ENCODE measurements at places on chromosomes 16 and 17.
A peak's percentile ranks its signal among the peaks of the same experiment; 100 is the strongest.

DNA sequence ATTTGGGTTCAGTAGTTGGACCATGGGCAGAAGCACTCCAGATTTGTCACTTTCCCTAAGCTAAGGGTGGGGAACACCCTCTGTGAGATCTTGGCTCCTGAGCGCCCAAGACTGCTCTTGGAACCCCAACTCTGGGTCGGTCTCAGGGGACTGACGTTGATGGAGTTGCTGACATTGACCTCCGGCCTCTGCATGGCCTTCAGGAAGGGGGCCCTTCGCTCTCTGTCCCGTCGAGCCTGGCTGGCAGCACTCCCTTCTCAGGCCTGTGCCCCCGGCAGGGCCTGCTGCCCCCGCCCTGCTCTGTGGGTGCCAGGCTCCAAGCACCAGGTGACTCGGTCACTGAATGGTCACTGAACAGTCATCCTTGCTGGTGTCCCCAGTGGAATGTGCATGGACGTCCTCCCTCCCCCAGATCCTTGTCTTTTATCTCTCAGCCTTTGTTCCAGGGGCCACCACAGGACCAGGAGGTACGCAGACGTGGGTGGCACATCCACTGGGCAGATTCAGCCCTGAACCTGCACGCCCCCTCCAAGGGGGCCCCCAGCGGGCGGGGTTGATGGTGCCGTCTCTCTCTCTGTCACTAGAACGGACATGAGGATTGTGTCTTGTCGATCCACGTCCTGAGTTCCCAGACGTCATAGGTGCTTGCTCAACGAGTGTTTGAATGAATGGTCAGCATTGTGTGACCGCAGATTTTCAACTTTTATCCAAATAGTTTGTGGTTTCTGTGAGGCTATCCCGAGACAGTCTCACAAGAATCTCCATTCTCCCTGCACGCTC lies 314.5 kb downstream of the SEC14L1 start:
- DNase-seq = no peak

GRCh38 chr17:63917646-63918045 lies 993 bp downstream of the GH1 start:
- no peak for DNase-seq

GRCh38 chr16:57480754-57481230 lies 5.5 kb downstream of the DOK4 start:
- no peak for DNase-seq

- DNase-seq = peak; percentile 37
These were observed 5.3 kb downstream of the RPL13 start for GRCh38 chr16:89565506-89566372.

GRCh38 chr16:79093554-79093967 lies 507.0 kb downstream of the MAF start:
- DNase-seq = peak; percentile 23

- DNase-seq = no peak
These were observed 1.9 kb downstream of the PRRT2 start for GRCh38 chr16:29813644-29814562.

DNA sequence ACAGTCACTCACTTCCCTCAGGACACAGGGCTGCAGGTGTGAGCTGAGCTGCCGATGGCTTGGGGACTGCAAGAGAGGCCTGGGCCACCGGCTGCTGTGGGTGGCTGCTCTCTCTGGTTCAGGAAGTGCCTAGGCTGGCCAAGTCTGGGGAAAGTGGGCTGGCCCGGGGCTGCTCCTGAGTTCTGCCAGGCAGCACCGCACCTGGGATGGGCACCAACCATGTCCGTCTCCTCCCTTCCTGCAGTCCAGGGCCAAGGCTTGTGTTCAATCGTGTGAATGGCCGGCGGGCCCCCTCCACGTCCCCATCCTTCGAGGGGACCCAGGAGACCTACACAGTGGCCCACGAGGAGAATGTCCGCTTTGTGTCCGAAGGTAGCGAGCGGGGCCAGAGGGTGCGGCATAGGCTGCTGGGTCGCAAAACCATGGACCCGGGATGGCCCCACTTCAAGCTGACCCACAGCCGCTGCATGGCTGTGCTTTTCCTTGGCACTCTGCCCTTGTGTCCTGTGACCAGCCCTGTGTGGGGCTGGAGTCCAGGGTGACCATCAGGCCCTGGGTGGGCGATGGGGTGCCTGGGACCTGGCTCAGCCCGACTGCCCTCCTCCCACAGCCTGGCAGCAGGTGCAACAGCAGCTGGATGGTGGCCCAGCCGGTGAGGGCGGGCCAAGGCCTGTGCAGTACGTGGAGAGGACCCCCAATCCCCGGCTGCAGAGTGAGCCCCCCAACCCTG lies 1.8 kb upstream of the WDR90 start:
- no peak for DNase-seq

- no peak for DNase-seq
These were observed 858 bp downstream of the NUBP1 start for GRCh38 chr16:10744370-10745030.

DNA sequence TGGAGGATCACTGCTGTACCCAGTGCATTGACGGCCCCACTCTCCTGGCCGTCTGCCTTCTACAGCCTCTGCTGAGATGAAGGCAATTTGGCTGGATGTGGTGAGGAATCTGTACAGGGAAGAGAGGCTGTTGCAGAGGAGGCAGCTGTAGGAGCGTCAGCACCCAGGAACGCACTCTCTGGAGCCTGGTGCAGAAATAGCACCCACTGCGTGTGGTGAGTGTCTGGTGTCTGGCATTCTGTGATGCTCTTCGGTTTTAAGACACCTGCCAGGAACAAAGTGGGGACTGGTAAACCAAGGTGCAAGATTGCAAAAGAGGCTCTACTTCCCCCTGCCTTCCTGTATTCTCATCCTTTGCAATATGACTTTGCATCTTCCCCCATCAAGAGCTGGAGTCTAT lies 187.5 kb upstream of the SDK2 start:
- no peak for DNase-seq

DNA sequence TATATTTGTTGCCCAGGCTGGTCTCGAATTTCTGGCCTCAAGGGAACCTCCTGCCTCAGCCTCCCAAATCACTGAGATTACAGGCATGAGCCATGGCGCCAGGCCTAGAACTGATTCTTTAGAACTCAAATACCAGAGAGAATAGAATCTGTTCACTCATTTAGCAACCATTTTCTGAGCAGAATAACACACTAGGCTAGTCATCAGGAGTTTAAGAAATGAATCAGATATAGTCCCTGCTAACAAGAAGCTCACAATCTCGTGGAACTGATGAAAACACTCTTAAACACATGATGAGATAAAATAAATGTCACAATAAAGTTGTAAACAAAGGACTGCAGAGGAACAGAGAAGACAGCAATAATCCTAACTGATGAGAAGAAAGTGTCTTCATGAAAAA lies 55.8 kb upstream of the ADCY9 start:
- DNase-seq = no peak
